ENCODE measurements at places on chromosomes 4 and X.

DNA sequence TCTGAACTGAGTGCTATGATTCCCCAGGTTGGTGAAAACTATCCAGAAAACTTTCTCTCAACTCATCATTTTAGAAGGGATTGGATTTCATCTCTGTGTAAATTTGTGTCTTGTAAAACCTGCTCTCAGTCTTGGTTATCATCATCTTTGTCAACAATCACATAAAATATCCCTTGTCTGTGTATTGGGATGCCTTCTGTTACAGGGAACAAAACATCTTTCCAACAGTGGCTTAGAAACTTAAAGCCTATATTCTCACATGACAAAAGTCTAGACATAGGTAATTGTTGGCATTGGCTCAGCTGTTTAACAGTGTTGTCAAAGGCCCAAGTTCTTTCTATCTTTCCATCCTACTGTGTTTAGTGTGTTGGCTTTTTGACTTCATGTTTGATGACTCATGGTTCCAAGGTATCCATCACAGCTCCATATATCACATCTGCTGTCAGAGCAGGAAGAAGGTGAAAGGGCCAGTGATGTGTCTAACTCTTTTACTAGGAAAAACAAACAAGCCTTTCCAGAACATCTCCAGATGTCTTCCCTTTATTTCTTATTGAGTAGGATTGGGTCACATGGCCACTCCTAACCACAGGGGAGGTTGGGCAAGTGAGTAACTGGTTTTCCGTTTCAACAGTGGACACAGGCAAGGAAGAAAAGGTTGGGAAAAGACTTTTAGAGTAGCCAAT lies 65.0 kb downstream of the PHEX start:
- DNase-seq = no peak

DNA sequence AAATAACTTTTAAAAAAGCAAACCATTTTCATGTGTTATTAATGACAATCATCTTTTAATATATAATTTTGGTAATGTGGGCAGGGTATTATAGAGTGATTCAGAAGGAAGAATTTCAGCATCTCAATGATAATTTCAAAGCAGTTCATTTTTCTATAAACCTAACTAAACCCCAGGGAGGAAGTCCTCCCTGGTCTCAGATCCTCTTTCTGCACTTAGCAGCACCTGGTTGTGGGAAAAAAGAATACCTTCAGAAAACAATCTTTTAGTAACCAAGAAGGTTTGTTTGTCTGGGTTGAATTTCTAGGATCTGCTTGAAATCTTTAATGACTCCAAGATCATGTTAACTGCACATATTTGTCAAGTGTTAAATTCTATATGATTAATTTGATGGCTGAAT lies 29.9 kb downstream of the DKK2 start:
- no peak for DNase-seq

DNA sequence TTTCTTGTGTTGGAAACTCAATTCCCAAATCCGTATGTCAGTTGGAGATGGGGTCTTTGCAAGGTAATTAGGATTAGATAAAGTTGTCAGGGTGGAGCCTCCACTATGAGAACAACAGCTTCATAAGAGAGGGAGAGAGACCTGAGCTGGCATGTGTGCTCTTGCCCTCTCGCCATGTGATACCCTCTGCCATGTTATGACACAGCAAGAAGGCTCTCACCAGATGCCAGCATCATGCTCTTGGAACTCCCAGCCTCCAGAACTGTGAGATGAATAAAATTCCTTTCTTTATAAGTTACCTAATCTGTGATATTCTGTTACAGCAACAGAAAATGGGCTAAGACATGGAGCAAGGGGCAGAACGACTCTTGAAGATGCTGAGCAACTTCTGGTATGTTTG lies 201.9 kb upstream of the BOD1L1 start:
- DNase-seq = no peak

DNA sequence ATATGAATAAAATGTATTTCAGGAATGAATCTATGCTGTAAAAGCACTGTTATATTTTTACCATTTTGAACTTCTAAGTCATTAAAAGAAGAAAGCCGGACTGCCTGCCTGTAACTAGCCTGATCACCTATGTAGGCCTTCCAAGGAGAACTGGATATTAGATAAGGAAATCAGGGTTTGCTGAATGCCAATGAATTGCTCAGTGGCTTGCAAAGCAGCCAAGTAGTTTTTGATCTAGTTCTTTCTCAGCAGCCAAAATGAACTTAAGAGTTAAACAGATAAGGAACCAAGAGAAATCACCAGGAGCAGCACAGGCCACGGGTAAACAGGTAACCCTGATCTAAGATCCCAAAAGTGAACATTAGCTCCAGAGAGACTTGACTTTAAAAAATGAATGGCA lies 3.3 kb downstream of the ANXA5 start:
- no peak for DNase-seq

DNA sequence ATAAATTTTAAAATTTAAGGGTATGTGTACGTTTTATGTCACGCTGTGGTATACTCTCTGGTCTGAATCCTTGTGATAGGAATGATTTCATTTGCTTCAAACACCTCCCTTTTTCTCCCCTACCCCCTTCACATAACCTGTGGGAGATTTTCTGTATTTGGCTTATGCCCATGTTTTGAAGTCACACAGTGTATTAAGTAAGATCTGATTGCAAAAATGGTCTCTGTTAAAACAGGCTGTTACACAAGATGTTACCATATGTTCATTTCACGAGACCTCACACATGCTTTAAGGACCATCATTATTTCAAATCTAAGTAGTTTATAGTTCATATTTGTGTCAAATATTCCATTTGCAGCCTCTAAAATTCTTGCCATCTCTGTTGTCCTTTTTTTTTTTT lies 63.5 kb downstream of the TMEM131L start:
- DNase-seq = no peak

All from omental fat pad (tissue), 4 donors.